ENCODE measurements at places on chromosomes 5 and 9.

GRCh38 chr9:106712279-106712678 is 150.7 kb upstream of the ZNF462 start:
- no peak for DNase-seq

DNA sequence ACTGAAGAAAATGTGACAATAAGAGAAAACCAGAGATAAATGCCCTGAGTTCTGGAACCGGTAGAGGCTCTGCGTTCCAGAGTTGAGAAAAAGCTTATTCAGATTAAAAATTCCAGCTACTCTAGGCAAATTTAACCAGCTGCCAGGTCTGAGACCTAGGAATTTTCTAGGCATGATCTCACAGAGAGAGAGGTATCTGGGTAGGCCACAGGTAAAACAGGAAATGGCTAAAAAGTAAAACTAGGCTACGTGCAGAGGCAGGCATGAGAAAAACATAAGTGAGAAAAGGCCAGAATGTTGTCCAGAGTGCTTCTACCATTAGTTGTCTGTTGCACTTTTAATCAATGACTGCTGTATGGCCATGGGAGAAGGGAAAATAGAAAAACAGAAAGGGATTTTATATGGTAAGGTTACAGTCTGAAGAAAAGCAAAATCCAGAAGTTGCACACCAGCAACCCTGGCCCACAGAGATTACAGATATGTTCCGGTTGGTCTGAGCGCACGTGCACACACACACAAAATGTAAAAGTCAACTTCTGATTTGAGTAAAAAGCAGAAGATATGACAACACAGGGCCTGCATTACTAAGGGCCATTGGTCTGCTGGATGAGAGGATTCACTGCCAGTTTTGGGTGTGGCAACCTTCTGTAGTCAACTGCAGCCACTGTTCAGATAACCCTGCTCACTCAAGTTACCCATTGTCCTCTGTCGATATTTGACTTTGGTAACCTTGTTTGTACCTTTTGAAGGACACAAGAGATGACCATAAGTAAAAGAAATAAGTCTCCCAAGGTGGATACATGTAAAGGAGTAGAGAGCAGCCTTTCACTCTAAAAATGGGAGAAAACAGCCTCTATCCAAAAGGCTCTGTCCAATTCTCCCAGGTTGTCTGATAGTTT is 266.0 kb downstream of the DTWD2 start:
- DNase-seq: no peak

DNA sequence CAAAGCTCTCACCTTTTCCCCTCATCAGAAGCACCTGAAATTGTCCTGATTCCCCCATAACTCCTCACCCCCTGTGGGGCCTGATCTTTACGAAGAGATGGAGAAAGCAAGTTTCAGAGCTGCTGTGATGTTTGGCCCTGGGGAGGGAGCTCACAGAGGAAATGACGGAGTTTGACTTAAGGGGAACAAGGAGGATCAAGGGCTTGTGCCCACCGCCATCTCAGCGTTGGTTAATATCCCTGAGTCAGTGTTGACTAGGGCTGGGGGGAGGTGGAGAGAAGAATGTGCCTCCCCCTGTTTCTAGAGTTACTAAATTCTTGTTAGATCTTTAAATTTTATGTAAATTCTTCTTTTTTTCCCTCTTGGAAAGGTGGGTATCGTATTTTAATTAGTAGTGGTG is 27.8 kb downstream of the FGF18 start:
- DNase-seq: no peak

DNA sequence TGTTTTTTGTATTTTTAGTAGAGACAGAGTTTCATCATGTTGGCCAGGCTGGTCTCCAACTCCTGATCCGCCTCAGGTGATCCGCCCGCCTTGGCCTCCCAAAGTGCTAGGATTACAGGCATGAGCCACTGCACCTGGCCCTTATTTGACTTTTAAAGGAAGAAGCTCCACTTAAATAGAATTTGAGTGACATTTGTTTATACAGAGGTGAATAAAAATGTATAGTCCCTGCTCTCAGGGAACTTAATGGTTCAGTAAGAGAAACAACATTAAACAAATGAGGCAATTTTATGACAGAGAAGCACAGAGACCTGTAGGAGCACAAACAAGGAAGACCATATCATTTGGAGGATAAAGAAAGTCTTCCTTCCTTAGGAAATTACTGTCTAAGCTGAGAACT is 65.7 kb downstream of the C9orf152 start:
- no peak for DNase-seq

DNA sequence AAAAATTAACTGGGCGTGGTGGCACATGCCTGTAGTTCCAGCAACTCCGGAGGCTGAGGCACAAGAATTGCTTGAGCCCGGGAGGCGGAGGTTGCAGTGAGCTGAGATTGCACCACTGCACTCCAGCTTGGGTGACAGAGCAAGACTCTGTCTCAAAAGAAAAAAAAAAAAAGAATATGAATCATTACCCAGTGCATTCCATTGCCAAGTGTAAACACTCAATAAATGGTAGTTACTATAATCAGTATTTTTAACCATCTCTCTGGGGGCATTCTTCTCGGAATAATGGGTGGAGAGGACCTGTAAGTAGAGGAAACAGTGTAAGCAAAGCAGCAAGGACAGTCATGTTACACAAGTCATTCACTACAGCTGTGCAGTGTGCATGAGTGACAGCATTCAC is 13.8 kb upstream of the RANBP17 start:
- DNase-seq: no peak

DNA sequence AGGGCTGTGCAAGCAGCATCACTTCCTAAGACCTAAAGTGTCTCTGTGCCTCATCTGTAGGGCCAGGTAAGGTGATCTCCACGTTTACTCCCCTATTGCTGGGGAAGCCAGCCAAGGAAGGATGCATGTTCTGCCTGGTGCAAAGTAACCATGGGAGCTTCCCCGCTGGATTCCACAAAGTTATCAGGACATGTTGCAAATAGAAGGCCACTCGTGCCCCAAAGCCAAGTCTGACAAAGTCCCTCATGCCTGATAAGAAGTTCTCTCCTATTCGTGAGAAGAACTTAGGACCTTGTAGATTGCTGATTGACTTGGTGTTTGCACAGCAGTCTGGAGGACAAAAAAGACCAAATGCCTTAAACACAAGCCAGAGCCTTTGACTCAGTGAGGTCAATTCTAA is 81.5 kb downstream of the FAM114A2 start:
- no peak for DNase-seq

DNA sequence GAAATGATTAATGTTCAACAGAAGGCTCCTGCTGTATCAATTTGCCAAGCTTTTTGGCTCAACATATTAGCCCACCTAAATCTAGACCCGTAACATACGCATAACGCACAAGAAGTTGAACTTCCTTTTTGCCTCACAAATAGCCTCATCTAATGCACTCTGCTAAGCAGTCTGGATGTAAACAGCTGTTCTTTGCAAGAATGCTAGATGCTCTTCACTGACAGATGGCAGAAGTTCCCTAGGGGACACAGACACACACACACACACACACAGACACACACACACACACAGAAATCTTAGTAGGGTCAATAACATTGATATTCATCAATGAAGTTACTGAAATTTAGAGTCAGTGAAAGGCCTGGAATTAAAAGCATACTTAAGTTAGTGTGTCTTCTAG is 13.2 kb upstream of the PCA3 start:
- no peak for DNase-seq

DNA sequence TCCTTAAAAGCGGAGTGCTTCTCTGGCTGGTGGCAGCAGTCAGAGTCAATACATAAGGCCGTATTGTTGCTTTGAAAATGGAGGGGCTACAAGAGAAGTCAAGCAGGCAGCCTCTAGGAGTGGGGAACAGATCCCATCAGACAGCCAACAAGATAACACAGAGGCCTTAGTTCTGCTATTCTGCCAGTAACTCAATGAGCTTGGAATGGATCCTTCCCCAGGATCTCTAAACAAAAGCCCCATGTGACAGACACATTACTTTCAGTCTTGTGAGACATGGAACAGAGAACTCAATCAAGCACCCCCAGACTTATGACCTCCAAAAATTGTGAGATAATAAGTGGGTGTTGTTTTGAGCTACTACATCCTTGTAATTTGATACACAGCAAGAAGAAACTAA is 158.6 kb downstream of the RFX3 start:
- DNase-seq: no peak
